Ascending aorta (tissue), 2 donors: ENCODE measurements at places on chromosomes 2 and 18. TPM values are rescaled to one million over a fixed set of nuclear protein-coding genes. Genes with fewer than 3 reads are reported as not detected.

DNA sequence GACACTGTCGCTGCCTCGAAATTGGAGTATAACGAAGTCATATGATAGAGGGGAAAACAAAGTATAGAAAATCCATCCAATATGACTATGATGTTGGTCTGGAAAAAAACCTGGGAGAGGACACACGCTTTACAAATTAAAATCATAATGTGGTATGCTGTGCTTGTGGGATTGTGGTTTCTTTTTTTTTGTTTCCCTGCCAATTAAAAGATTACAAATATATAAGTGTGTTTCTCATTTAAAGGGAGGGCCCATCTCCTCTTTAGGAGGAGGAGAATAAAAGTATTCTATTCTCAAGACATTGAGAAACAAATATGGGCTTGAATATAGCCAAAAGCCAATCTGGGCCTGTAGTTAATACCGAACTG lies 86.6 kb downstream of the EPHA4 start:
- DNase-seq = no peak
- no peaks in the 10 kb centered on the region for H3K4me1 ChIP-seq
- no peaks in the 10 kb centered on the region for H3K36me3 ChIP-seq
- H3K27me3 ChIP-seq = no peaks in the 10 kb centered on the region
- H3K27ac ChIP-seq = no peak overlapping the region

GRCh38 chr2:1571477-1572417 lies 158.5 kb downstream of the TPO start:
- DNase-seq = peak; percentile 43
- H3K27me3 ChIP-seq = no peaks in the 10 kb centered on the region
- H3K4me1 ChIP-seq = no peaks in the 10 kb centered on the region
- no peak overlapping the region for H3K4me3 ChIP-seq
- no peaks in the 10 kb centered on the region for H3K36me3 ChIP-seq
- no peak overlapping the region for H3K27ac ChIP-seq

DNA sequence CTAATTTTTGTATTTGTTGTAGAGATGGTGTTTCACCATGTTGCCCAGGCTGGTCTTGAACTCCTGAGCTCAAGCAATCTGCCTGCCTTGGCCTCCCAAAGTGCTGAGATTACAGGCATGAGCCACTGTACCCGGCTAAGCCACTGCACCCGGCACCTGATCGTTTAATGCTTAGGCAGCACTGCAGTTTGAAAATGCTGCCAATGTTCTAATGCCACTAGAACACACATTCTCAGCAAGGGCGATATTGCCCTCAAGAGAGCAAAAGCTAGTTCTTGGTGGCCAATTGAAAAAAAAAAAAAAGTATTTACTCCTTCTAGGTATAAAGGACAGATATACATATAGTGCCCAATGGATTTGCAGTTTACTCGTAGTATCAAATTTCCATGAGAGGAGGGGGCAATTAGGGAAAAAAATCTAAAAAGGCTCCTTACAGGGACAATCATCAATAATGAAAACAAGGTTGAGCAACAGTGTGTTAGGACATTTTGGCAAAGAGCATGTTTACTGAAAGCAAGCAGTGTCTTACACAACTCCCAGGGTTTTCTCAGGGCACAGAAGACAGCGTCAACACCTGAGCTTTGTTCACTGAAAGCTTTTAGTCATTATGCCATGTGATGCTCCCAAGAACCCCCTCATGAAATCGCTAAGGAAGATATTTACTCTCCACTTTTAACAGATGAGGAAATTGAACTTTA lies 199.9 kb upstream of the PKDCC start:
- no peaks in the 10 kb centered on the region for H3K36me3 ChIP-seq
- H3K27me3 ChIP-seq = no peaks in the 10 kb centered on the region
- no peak overlapping the region for H3K27ac ChIP-seq
- H3K4me1 ChIP-seq = no peaks in the 10 kb centered on the region

DNA sequence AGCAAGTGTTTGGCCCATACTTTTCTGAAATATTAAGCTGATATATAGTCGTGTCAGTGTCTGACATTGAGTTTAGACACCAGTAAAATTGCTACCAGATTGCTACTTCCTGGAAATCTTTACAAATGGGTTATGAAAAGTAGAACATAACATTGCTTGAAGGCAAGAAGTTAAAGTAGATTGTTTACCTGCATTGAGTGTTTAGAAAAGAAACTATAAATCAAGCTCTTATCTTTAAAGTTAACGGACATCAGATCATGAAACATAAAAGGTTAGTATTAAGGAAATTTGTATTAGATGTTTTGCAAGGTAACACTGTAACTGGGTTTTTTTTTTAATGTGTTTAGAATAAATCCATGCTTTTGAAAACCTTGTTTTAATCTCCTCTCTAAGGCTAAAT lies 4.8 kb upstream of the YES1 start:
- H3K27ac ChIP-seq = no peak overlapping the region
- DNase-seq = no peak
- no peaks in the 10 kb centered on the region for H3K36me3 ChIP-seq
- no peaks in the 10 kb centered on the region for H3K27me3 ChIP-seq
- no peak overlapping the region for H3K4me3 ChIP-seq
- H3K4me1 ChIP-seq = no peaks in the 10 kb centered on the region

- H3K27ac ChIP-seq = no peak overlapping the region
- H3K4me3 ChIP-seq = no peak overlapping the region
- DNase-seq = no peak
- no peaks in the 10 kb centered on the region for H3K36me3 ChIP-seq
Observed at GRCh38 chr2:136012315-136012714, 26.9 kb upstream of the DARS1 start.

DNA sequence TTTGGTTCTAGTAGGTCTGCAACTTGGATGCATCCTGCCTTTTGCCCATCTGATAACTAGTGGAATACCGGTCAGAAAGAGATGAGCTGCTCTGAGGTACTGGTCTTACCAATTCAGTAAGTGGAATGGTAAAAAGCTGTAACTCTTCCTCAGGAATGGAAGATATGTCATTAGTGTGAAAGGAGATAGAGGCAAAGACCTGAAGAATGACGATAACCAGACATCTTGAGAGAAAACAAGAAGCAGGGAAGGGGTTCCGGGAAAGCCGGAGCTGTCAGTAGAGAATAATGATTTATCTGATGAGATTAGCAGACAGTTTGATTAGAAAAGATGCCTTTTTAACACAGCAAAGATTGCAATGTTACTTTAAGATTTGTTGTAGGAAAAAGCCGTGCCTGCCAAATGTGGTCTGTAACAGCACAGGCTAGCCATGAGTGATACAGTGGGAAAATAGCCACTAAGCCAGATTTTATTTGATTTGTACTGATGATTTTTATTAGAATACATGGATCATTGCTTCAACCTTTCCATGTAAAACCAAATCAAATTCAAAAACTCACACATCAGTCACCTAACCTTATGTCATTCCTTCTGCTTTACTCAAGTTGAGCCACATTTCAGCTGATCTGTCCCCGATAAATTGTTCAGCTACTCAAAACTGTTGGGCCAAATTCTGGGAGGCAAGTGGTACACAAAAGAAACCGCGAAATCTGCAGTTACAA lies 110.0 kb downstream of the TCF4 start:
- DNase-seq = no peak
- H3K36me3 ChIP-seq = no peaks in the 10 kb centered on the region
- H3K4me3 ChIP-seq = peak overlapping the region; percentile 75

DNA sequence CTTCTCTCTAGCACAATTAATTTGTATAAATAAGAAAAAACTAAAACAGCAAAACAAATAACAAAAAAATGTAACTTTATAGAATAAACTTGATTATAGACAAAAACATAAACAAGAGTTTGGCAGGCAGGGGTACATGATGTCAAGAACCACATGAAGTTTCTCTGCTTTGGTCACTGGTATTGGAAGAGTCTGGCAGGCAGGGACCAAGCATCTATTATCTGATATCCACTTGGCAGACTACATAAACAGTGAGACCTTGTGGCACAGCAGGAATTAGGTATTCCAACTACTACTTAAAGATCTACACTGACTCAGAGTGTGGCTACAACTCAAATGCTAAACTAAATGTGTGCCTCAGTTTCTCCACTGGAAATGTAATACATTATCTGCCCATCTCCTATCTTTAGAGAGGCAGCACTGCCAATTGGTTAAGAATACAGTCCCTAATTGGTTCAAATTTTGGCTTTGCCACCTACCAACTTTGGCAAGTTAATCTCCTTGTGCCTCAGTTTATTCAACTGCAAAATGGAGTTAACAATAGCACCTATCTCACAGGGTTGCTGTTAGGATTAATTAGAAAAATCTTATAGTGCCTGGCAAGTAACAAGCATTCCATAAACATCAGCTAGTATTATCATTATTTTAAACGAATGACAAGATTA lies 2.7 kb downstream of the MAP4K3 start:
- no peaks in the 10 kb centered on the region for H3K36me3 ChIP-seq
- peak overlapping the region; percentile 10 for H3K27ac ChIP-seq
- peaks cover 30% of the 10 kb centered on the region for H3K4me1 ChIP-seq
- no peak for DNase-seq
- no peaks in the 10 kb centered on the region for H3K27me3 ChIP-seq
- H3K4me3 ChIP-seq = peak overlapping the region; percentile 97

GRCh38 chr2:33304032-33304864 lies 172.2 kb upstream of the RASGRP3 start:
- no peak for DNase-seq
- H3K36me3 ChIP-seq = peaks cover 42% of the 10 kb centered on the region
- H3K4me1 ChIP-seq = no peaks in the 10 kb centered on the region
- no peak overlapping the region for H3K4me3 ChIP-seq

GRCh38 chr2:220334210-220334609 lies 706.8 kb downstream of the SLC4A3 start:
- no peaks in the 10 kb centered on the region for H3K27me3 ChIP-seq
- H3K4me3 ChIP-seq = no peak overlapping the region
- no peak for DNase-seq
- H3K27ac ChIP-seq = no peak overlapping the region
- H3K36me3 ChIP-seq = no peaks in the 10 kb centered on the region

DNA sequence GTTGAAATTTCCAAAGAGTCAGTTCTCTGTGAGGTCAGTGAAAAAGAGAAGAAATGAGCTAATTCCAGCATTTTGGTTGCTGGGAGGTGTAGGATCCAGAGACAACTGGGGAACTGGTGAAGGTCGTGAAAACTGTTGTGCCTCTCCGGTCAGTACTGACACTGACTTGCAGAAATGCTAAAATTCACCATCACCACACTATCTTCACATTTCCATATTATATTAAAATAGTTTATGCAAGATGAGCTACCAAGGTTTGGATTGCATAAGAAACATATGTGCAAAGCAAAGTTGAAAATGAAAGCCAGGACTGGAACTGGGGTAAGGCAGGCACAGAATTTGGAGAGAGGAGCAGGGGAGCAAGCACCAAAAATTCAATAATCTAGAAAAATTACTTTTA lies 21.8 kb downstream of the RIT2 start:
- no peaks in the 10 kb centered on the region for H3K4me1 ChIP-seq
- H3K36me3 ChIP-seq = no peaks in the 10 kb centered on the region
- no peak overlapping the region for H3K4me3 ChIP-seq
- H3K27ac ChIP-seq = no peak overlapping the region
- H3K27me3 ChIP-seq = no peaks in the 10 kb centered on the region

DNA sequence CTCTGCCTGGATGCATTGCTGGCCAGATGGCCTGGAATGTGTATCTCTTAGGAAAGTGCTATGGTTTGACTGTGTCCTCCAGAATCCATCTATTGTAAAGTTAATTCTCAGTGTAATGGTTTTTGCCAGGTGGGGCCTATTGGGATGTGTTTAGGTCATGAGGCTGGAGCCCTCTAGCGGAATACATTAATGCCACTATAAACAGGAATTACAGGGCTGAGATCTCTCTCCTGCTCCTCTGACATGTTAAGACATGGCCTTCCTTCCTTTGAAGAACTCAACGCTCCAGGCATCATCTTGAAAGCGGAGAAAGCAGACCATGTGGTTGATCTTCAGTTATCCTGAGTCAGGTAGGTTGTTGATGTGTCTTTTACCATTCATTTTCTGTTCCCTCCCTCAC lies 276.4 kb downstream of the RPIA start:
- no peak for DNase-seq
- H3K27me3 ChIP-seq = no peaks in the 10 kb centered on the region
- no peak overlapping the region for H3K27ac ChIP-seq
- no peak overlapping the region for H3K4me3 ChIP-seq
- H3K4me1 ChIP-seq = no peaks in the 10 kb centered on the region

GRCh38 chr2:237465515-237466148 lies 21.4 kb upstream of the MLPH start:
- H3K36me3 ChIP-seq = no peaks in the 10 kb centered on the region
- no peak overlapping the region for H3K27ac ChIP-seq
- no peak overlapping the region for H3K4me3 ChIP-seq

VWC2L gene
- total RNA-seq = not detected

IL1A gene
- total RNA-seq = not detected
